ENCODE measurements at places on chromosomes 2 and 18.

GRCh38 chr2:216690853-216691741, 4.3 kb downstream of the IGFBP5 start:
- DNase-seq, result peak; percentile 23

GRCh38 chr18:78642296-78642951, 337.2 kb upstream of the SALL3 start:
- DNase-seq, result no peak

GRCh38 chr2:177523781-177524180, 131.2 kb downstream of the AGPS start:
- DNase-seq, result no peak

- DNase-seq, result no peak
These were observed 16.0 kb downstream of the BCL2 start for GRCh38 chr18:63303547-63303946.

GRCh38 chr2:148237911-148238310, 217.0 kb downstream of the MBD5 start:
- no peak for DNase-seq

GRCh38 chr2:125516496-125517109, 1139.4 kb upstream of the GYPC start:
- DNase-seq, result peak; percentile 24

- DNase-seq, result no peak
These were observed 65.4 kb upstream of the ACAA2 start for GRCh38 chr18:49878567-49879270.

DNA sequence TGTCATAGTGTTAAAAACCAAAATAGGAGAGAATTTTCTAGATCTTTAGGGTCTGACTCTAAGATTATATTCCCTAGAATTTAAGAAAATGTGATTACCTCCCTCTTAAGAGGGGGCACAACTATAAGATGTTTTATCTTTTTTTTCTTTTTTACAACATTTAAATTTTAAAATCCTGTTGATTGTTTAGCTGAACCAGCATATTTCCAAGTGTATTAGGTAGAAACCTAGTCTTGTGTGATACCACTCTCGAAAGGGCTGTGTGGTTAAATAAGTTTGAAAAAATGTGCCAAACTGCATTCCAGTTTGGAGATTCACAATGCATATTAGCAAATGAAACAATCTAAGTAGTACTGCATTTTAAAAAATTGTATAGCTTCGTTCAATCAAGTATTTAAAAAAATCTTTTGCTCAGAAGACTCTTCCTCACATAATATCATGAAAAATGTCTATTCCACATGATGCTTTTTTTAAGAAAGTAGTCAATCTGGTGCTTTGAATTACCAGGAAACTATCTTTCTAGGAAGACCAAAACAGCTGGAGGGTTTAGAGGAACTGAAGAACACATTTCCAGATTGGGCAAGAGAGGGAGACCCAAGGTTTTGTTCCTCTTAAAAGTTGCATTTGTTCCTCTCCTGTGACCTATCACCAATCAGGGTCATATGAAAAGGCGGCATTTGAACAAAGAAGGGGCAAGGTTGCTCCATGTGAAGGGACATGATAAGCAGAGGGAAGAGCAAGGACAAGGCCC, 98.8 kb downstream of the DPP4 start:
- DNase-seq, result no peak

DNA sequence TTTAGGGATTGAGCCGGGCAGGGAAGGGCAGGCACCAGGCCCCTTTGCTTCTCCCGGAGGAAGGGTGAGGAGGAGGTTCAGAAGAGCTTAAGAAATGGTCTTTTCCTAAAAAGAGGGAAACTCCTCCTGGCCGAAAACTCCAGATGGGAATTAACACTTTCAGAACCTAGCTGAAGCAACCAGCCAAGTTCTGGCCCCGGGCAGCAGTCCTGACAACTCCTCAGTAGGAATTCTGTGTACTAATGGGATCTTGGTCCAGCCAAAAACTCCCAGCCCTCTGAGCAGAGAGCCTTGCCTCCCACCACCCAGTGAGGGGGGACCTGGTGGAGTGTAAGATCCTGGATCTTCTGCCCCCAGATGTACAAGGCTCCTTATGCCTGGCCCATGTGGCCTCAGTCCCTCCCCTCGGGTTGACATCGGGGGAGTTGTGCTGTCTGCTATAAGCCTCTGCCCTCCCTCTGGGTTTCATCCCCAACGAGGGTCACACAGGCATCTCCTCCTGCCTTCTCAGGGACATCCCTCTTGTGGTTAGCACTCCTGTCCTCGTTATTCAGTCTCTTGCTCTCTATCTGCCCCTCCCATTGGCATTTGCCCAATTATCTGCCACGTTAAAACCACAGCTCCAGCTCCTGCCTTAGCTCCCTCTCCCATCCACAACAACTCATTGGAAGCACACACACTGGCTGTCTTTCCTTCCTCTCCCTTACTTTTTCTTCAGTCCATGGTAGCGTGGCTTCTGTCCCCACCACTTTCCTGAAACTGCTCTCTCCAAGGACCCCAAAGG, 184.6 kb downstream of the CYP26B1 start:
- DNase-seq, result no peak

- DNase-seq, result no peak
These were observed 408.7 kb downstream of the NRXN1 start for GRCh38 chr2:50623244-50623643.

GRCh38 chr2:50594233-50594632, 437.7 kb downstream of the NRXN1 start:
- no peak for DNase-seq

DNA sequence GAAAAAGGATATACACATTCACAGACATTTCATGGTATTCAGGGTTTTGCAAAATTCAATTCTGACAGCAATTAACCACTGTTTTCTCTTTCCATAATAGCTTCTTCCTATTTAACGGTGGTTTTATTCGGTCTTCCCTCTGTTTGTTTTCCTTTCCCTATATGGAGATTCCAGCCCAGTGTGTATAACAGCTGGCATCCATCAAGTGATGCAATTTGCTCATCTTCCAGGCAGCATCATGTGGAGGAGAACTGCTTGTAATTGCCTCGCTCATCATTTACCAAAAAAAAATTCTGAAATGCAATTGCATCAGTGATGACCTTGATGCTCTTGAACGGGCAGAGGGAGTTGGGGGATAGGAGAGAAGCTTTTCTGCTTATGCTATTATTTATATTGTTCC, 165.9 kb upstream of the PGAP1 start:
- DNase-seq, result no peak

GRCh38 chr2:7956126-7956689, 725.6 kb upstream of the ID2 start:
- DNase-seq, result no peak

DNA sequence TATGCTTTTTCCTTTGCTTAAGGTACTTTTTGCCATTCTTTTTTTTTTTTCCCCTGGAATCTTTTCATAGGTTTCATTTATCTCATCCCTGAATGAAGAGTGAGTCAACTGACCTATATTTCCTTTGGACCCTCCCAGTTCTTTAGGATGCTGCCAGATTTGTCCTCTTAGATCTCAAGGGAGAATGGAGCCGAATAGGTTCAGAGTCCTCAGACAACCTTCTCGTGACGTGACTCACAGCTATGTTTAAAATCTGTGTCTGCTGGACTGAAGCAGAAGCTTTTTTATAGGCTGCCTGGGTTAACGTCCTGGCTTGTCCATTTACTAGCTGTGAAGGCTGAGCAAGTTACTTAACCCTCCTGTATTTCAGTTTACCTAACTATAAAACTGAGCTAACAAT, 358.6 kb downstream of the DLGAP1 start:
- no peak for DNase-seq

DNA sequence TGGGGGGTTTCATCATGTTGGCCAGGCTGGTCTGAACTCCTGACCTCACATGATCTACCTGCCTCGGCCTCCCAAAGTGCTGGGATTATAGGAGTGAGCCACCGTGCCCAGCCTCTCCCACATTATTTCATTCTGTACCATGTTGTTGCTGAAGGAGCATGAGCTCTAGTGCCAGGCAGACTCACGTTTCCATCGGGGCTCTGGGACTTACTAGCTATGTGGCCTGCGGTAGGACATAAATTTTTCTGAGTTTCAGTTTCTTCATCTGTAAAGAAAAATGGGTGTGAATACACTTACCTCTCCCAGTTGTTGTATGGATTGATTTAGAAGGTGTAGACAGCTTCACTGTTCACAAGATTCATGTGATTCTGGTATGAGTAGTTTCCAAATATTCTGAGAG, 30.8 kb upstream of the CCL20 start:
- DNase-seq, result no peak

GRCh38 chr18:59460072-59460420, 101.0 kb upstream of the LMAN1 start:
- DNase-seq, result no peak

GRCh38 chr18:23964282-23965238, 50.0 kb upstream of the TTC39C start:
- peak; percentile 47 for DNase-seq

GRCh38 chr2:202091476-202091875, 18.4 kb downstream of the KIAA2012 start:
- DNase-seq, result no peak

- DNase-seq, result peak; percentile 95
These were observed 68.5 kb upstream of the STK17B start for GRCh38 chr2:196239622-196240587.

DNA sequence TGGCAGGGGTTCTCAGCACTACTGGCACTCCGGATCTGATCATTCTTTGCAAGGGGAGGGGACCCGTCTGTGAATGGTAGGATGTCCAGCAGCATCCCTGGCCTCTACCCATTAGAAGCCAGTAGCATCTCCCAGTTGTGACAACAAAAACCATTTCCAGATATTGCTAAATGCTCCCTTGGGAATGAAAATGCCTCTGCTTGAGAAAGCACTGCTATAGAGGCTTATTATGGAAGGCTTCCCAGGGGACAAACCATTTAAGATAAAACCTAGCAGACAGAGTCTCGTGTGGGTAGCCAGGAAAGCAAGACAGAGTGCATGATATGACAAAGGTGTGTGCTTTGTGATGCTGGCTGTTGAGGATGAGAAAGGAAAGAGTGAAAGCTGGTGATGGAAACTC, 273.7 kb downstream of the TMX3 start:
- no peak for DNase-seq

GRCh38 chr2:65159906-65160305, 30.0 kb upstream of the RAB1A start:
- no peak for DNase-seq

GRCh38 chr2:233428438-233428837, 74.1 kb downstream of the DGKD start:
- no peak for DNase-seq

GRCh38 chr2:150888337-150888736, 373.3 kb downstream of the RBM43 start:
- no peak for DNase-seq

GRCh38 chr2:16033032-16033293, 92.6 kb downstream of the MYCN start:
- no peak for DNase-seq

- no peak for DNase-seq
These were observed 34.0 kb upstream of the CHMP1B start for GRCh38 chr18:11817229-11817628.

GRCh38 chr2:174332217-174332963, 2.4 kb upstream of the SP9 start:
- no peak for DNase-seq

DNA sequence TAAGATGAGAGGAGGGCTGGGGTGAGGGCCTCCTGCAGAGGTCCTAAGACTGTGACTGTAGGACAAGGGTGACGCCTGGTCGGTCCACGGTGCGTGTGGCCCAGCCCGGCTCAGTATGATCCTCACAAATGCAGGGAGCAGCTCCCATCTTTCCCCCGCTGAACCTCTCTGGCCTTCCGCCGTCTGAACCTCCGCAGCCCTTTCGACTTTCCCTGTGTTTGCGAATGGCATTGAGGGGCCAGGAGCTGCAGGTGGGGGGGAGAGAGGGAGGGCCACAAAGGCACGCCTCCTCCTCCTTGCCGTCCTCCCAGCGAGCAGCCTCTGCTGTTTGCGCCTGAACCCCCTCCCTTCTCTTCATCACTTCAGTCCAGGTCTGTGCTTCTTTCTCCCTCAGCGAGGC, 68.6 kb upstream of the PXDN start:
- no peak for DNase-seq

GRCh38 chr2:234290671-234291070, 206.2 kb downstream of the ARL4C start:
- DNase-seq, result peak; percentile 96

DNA sequence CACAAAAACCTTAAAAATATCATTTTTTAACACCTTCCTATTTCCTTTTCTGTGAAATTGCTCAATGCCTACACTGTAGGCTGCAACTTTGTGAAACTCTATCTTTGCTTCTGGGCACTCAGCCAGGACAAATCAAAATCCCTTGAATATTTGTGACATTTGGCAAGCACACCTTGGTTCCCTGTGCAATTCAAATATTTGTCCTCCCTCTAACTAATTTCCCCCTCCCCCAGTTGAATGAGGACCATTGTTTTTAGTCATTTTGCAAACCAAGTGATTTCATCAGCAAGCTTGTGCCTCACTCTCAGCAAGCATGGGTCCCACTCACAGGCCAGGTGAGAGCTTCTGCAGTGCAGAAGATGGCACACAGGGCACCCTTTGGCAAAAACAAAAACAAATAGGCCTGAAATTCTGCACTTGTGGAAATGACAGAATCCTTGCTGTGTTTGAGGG, 541.5 kb downstream of the CNTNAP5 start:
- no peak for DNase-seq

GRCh38 chr2:219408631-219409030, 9.5 kb upstream of the DES start:
- no peak for DNase-seq

- DNase-seq, result no peak
These were observed 222.2 kb downstream of the BCL11A start for GRCh38 chr2:60331115-60331809.

- DNase-seq, result no peak
These were observed 213.0 kb downstream of the PIEZO2 start for GRCh38 chr18:10936176-10937053.

DNA sequence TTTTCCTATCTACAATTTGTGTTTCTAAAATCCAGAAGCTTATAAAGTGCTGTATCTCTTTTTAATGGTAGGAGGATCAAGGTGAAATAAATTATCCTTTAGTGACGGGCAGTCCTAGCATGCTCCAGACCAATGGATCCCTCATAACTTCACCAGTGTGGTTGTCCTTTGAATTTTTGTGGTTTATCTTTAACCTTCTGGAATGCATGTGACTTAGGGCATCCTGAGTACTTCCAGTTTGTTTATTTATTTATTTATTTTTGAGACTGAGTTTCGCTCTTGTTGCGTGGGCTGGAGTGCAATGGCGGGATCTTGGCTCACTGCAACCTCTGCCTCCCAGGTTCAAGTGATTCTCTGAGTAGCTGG, 40.4 kb downstream of the NUP35 start:
- DNase-seq, result no peak

All from activated CD4-positive, alpha-beta T cell treated with anti-CD3 and anti-CD28 coated beads, Interleukin-10, Interleukin-2, amounts not matched to agents 100 ng/mL and 50 ng/mL, durations not matched to agents 16 hours and 8 hours (primary cell).